ENCODE measurements at places on chromosomes 16 and 17.
A peak's percentile ranks its signal among the peaks of the same experiment; 100 is the strongest.

DNA sequence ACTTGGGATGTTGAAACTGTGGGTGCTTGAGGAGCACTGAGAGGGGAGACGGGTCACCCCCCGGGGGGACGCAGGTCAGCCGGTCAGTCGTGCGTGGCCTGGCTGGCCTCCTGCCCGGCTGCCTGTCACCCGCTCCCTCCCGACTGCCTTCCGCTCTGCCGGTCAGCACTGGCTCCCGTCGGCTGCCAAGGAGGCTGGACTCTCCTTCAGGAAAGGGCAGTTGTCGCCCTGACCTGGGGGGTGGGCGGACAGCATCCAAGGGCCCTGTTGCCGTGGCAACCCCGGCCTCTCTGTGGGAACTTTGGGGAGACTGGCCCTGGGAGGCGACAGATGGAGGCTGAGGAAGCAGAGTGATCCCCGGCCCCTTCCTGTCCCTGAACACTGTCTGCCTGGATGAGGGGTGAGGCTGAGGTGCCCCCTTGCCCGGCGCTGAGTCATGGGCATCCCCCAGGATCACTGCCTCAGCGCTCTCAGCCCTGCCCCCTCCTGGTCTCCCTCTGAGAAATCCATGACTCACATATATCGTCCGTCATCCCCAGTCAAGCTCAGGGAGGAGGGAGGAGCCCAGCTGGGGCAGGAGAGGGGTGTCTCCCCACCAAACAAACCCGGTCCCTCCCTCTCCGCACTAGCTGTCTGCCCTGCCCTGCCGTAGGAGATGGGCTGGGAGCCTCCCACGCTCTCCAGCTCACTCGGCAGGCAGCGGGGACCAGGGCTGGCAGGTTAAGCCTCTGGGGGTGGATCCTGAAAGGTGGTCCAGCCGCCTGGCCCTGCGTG, at the start of gene ADGRG1:
ADGRG1 (plus strand) TSS at position 623 of the 774 bp plus-strand sequence. CDS start 21,658 bp downstream, outside the sequence.
- peak; percentile 75 for DNase-seq

DNA sequence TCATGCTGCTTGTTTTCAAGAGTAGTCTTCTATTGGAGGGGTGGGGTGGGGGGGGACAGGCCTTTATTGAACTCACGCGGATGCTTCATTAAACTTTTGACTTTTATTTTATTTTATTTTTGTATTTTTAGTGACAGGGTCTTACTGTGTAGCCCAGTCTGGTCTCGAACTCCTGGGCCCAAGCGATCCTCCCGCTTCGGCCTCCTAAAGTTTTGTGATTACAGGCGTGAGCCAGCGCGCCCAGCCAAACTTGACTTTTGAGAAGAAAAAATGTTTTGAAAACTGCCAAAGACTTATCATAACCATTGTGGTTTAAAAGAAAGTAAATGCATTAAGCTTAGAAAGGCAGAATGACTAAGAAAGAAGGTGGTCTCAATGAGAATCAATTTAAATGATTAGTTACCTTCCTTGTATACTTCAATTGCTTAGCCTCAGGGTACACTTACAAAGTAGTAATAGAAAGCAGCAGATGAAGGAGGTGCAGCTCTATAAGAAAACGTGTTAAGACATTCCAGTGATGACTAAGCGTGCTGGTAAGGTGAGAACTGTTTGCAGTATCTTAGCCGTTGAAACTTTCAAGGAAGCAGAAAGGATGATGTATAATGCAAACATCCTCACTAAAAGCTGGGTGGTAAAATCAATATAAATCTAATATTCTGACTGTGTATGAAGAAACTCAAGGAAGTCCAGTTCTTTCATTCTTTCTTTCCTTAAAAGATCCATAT, 1.2 kb downstream of the AP2B1 start:
- DNase-seq, result no peak

GRCh38 chr16:56726926-56727325, 3.0 kb upstream of the NUP93 start:
- no peak for DNase-seq

GRCh38 chr17:787641-788221, 5.6 kb downstream of the MRM3 start:
- DNase-seq, result no peak

DNA sequence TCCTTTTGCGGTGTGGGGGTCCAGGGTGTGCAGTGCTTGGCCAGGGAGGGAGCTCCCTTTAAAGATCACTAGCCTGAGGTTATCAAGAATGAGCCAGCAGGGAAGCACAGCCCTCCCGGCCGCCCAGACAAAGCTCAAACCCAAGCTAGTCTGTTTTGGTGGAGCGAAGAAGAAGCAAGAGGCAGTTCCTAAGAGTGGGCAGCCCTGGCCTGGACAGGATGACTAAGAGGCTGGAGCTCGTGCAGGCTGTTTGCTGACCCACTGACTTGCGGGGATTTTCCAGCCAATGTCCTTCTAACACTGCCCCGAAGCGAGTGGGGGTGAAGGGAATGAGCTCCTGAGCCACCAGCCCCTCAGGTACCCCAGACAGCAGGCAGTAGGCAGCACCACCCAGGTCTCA, 134.4 kb downstream of the COPRS start:
- DNase-seq, result no peak

DNA sequence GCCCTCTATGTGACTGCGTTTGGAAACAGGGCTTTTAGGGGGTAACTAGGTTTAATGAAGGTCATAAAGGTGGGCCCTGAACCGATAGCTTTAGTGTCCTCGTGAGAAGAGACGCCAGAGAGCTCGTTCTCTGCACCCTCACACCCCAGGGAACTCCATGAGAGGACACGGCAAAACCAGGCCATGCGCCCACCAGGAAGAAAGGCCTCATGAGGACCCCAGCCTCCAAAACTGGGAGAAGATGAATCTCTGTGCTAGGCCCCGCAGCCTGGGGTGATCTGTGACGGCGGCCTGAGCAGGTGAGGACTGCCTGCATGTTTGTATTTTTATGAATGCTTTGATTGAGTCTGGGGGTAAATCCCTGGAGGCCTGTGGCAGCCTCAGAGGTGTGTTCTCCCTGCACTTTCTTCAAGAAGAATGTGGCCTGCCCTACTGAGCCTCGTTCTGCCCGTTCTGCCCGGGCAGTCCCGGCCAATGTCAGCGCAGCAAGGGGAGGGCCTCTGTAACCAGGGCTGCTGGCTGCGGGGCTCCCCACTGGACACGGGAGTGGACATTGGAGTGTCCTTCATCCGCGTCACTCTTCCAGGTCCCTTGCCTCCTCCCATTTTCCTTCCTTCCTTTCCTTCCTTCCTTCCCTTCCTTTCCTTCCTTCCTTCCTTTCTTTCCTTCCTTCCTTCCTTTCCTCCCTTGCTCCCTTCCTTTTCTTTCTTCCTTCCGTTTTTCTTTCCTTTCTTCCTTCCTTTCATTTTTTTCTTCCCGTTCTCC, 6.8 kb upstream of the RNF213 start:
- no peak for DNase-seq

DNA sequence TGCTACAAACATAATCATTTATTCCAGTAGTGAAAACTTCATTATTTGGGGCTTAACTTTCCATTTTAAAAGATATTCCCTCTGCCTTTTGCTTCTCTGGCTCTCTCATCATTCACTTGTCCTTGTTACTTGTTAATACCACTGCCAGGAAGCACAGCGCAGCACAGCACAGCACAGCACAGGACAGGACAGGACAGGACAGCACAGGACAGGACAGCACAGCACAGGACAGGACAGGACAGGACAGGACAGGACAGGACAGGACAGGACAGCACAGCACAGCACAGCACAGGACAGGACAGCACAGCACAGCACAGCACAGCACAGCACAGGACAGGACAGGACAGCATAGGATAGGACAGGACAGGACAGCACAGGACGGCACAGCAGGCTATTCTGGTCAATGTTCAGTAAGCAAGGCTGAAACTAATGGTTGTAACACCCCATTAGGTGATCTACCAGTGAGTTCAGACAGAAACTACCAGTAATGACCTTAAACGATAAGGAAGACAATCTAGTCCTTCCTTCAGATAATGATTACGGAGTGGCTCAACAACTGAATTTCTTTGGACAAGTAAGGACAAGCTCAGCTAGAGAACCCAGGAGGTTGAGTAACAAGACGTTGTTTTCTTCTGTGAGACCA, 31.9 kb downstream of the COG1 start:
- DNase-seq, result no peak

DNA sequence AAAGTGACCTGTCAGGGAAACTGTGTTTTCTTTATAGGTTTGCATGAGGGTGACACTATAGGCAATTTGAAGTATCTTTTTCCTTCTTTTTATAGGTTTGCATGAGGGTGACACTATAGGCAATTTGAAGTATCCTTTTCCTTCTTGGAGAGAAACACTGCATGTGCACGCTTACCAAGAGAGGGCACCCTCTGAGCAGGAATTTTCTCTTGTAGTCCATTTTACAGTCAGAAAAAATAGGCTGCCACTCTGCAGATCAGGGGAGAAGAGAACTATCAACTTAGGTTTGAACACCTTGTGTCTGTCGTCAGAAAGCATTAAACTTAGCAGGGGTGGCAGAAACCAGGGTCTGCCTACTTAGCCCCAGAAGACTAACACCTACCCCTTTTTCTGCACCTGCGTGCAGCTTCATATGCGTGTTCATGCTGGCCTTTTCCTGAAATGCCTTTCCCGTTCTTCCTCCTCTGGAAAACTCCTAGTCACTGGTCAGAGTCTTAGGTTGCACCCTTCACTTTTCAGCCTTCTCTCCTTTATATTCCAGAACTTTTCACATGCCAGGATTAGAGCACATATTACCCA, 16.4 kb upstream of the SMIM36 start:
- DNase-seq, result no peak

DNA sequence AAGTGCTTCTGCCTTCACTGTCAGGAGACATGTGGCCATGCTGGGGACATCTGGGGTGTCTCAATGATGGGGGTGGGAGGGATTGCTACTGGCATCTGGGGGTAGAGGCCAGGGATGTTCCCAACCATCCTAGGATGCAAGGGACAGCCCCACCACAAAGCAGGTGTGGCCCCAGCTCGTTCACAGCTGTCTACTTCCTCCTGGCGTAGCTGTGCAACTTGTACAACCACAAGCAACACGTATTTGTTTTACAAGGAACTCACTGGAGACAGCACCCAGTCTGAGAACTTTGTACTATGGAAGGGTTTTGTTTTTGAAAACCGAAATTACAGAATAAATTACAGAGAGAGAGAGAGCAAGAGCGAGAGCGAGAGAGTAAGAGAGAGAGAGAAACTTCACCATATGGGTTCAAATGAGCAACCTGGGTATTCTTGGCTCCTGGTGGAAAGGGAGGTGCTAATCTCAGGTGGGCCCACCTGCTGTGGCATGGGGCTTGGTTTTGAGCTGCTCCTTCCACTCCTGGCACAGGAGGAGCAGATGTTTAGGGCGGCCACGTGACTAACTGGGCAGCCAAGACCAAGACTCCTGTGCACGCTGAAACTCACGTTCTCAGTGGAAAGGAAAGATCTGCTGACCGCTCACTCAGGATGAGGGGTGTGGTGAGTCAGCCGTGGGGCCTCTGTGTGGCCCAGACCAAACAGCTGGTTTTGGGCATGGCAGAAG, 17.5 kb upstream of the TNFRSF13B start:
- no peak for DNase-seq

DNA sequence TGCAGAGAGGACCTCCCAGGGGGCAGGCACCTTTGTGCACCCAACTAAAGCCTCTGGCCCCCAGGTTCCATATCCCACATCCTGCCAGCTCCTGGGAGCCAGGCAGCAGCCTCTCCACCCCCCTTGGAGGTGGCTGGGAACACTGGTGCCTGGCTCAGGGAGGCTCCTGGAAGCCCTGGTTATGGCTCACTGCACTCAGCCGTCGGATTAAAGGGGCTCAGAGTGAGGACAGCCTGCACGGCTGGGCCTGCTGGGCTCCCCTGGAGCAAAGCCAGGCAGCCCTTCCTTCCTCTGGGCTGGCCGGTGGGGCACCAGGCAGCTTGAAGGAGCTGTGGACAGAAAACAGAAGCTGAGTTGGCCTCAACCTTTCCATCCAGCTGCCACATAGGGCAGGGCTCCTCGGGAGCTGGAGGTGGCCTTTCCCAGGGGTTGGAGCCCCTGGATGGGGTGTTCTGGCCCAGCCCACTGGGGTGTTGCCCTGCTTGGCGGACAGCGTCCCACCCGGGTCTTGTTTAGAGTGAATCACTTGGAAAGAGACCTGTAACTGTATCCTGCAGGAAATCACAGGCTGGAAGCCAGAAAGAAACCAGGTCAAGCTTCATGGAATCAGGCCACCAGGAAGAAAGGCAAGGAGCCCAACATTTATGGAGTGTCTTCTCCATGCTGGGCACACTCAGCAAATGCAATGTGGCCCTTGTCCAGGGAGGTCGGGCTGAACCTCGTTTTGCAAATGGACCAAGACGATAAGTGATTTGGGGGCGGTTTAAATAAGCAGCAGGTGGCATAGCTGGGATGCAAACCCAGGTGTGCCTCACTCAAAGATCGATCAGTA, 253.3 kb downstream of the SOX9 start:
- no peak for DNase-seq

DNA sequence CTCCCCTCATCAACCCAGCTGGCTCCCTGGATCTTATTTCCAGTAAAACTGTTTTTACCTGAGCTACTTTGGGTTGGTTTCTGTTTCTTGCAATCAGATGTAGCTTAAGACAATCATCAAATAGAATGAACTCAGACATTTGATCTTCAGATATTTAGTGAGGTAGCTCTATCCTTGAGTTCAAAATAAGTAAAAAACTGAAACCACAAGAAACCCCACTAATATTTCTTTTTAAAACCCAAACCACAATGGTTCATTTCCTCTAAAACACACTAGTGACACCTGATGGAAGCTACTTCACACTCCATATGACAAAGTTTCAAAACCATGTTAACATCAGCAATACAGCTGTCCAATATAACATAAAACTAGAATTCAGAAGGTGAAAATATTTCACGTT, 37.8 kb downstream of the CACNG1 start:
- no peak for DNase-seq

DNA sequence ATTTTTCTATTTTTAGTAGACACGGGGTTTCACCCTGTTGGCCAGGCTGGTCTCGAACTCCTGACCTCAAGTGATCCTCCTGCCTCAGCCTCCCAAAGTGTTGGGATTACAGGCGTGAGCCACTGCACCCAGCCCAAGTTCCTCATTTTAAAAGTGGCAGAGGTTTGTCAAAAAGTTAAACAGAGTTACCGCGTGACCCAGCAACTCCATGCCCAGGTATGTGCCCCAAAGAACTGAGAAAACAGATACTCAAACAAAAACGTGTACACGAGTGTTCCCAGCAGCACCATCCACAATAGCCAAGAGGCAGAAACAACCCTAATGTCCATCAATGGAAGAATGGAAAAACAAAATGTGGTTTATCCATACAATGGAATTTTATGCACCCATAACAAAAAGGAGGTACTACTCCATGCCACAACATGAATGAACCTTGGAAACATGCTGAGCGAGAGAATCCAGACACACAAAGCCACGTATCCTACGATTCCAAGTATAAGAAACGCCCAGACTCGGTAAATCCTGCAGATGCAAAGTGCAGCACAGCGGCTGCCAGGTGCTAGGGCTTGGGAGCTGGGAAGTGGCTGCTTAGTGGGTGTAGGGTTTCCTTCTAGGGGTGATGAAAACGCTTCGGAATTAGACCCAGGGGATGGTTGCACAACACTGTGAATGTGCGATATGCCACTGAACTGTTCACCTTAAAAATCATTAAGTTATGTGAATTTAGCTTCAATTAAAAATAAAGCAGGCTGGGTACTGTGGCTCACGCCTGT, 24.8 kb downstream of the ADCY9 start:
- no peak for DNase-seq
